ENCODE measurements at places on chromosomes 11 and 22.

- no peak for DNase-seq
Measured at GRCh38 chr11:20003351-20003750, 156.9 kb downstream of the DBX1 start.

- DNase-seq: no peak
Measured at GRCh38 chr22:35835267-35835997, 117.8 kb downstream of the APOL5 start.

- no peak for DNase-seq
Measured at GRCh38 chr11:70488171-70488703, 89.9 kb downstream of the CTTN start.

- DNase-seq: no peak
Measured at GRCh38 chr11:96219981-96220623, 122.9 kb downstream of the MAML2 start.

DNA sequence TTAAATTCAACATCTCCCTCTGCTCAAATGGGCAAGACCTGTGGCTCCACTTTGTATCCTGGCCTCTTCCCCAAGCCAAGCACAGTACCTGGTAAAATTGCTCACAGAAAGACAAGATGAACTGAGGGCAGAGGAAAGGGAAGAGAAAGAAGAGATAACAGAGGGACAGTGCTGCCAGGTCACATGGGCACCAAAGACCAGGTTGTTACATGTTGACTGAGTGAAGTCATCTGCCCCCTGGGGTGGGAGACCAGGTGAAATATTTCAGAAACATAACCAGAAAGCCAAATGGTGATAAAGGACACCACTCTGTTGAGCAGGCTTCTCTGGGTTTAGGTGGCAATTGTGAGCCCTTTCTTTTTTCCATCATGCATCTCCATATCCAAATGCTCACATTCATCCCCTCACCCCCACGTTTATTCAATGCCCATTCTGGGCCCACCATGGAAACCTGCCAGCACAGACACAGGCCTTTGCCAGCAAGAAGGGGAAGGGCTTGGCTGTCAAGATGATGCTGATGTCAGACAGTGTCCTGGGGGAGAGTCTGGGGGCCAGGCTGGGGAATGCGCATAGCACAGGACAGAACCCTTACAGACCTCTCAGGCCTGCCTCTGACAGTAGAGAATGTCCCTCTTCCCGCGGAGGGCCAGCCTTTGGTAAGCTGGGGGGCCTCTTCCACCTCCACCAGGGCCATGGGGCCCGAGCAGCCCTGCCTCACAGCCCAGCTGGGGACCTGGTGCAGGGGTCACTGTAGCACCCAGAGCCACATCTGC lies 51.6 kb downstream of the DGCR2 start:
- DNase-seq: no peak

DNA sequence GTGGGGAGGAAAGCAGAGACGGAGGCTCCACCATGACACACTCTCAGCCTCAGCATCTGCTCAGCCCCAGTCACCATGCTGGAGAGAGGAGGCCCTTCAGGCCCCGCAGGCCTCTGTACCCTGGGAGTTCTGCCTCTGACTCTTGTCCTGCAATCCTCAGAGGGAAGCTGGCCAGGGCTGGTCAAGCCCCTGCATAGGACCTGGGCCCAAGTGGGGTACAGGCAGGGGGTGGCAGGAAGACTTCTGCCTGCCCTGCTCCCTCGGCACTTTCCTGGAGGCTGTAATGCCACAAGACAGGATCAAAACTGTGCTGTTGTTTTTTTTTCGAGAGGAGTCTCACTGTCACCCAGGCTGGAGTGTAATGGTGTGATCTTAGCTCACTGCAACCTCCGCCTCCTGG lies 33.7 kb downstream of the LRRC74B start:
- DNase-seq: no peak

GRCh38 chr11:97717922-97718321 lies 1302.8 kb upstream of the CNTN5 start:
- no peak for DNase-seq

DNA sequence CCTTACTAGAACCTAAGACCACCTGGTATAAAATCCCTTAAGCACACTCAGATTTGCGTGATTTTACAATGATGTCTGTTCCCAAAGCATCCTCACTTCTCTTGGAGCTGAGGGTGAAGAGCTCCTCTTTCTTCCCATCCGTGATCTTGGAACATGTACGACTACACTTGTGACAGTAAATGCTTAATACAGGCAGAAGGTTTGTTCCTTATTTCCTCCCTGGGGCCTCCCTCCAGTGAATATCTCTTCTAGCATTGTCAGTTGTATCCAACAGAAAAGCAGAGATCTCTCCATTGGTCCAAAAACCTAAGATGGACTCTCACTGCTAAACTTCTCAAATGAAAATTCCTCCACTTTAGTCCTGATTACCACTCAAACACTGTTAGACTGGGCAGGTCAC lies 103.6 kb upstream of the VPREB1 start:
- DNase-seq: no peak

- no peak for DNase-seq
Measured at GRCh38 chr11:60891103-60891741, 15.2 kb downstream of the PRPF19 start.

GRCh38 chr11:69394234-69394868 lies 87.1 kb upstream of the LINC01488 start:
- DNase-seq: no peak

DNA sequence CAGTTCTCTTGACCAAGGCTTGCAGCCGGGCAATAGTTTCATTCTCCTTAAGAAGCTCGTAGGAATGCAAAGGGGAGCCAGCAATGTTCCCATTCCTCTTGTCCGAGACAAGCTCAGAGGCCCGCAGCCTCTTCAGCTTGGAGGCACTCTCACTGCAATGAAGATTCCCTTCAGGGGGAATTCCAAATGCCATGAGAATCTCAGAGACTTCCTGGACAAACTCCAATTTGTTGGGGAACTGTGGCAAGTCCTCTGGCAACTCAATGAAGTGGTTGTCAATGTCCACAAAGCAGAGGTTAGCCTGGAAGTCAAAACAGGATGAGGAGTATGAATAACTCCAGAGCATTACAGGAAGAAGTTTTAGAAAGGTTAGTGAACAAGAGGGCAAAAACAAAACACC lies 84.4 kb downstream of the DENND5A start:
- DNase-seq: no peak

DNA sequence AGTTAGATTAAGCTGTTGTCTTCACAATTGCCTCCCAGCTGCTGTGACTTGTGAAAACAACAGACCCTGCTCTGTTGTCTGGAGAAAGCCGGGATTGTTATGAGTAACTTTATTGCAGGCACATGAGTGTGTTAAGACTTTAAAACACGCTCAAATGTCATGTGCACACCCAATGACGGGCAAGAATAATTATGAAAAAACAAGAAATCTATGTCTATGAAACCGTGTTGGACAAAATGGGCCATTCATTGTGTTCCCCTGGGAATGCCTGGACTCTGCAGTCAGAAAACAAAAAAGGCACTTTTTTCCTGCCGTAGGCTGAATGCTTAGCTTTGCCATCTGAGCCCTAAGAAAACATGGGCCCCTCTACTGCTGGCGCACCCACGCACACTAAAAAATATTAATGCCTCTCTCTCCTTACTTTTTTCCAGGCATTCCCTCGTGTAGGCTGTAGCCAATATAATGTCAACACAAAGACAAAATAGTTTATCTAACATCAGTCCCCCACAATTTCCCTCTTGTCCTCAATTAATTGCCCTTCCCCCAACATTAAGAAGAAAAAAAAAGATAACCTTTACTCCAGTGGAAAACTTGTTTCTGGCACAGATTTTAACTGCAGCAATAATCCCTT lies 207.9 kb downstream of the SOX6 start:
- DNase-seq: no peak

- DNase-seq: peak; percentile 83
Measured at GRCh38 chr22:36365020-36365411, 22.8 kb downstream of the MYH9 start.

DNA sequence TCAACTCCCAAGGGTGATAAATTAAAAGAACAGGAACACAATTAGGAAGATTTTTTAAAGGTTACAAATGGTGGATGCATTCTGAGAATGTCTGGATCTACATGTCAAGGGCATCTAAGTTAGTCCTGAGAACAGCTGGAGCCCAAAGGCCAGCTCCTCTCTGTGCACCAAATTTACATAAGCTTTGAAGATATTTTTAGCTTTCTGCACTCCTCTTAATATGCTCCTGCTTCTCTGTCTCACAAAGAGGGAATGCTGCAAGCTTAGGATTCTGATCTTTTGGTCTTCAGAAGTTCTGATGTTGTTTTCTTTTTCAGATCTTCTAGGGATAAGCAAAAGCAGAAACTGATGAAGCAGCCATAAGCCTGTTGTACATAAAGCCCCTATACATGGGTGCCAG lies 309.8 kb upstream of the NCAM1 start:
- DNase-seq: no peak

DNA sequence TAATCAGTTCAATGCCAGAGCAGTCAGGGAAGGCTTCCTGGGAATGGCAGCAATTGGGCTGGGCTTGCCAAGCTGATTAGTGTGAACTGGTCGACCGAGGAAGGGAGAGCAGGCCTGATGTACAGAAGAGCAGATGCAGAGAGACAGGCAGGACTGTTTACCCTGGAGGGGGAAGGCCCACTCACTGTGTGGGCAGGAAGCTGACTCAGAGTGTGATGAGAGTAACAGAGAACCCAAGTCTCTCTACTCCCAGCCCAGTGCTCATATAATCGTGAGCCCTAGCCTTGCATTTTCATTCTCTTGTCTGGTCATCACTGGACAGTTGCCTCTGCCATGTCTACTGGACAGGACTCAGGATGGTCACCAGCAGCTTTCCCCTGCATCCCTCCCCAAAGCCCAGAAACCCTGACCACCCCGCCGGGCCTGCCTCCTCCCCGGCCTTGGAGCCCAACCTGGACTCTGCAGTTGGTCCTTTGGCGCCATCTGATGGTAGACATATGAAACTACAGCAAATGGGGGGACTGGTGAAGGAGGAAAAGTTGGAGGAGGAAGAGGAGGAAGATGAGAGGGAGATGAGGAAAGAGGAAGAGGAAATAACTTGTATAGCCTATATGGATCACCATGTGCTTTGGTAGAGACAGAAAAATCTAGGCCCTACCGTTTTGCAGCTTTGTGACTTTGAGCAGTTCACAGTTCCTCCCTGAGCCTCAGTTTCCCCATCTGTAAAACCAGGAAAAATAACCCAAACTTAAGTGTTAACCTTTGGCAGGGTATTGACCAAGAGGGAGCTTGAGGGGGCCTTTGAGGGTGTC lies 43.4 kb upstream of the PRDM11 start:
- DNase-seq: peak; percentile 41

GRCh38 chr11:20055312-20055711 lies 105.0 kb downstream of the DBX1 start:
- no peak for DNase-seq

GRCh38 chr11:112318184-112318591 lies 57.5 kb upstream of the PLET1 start:
- DNase-seq: no peak

DNA sequence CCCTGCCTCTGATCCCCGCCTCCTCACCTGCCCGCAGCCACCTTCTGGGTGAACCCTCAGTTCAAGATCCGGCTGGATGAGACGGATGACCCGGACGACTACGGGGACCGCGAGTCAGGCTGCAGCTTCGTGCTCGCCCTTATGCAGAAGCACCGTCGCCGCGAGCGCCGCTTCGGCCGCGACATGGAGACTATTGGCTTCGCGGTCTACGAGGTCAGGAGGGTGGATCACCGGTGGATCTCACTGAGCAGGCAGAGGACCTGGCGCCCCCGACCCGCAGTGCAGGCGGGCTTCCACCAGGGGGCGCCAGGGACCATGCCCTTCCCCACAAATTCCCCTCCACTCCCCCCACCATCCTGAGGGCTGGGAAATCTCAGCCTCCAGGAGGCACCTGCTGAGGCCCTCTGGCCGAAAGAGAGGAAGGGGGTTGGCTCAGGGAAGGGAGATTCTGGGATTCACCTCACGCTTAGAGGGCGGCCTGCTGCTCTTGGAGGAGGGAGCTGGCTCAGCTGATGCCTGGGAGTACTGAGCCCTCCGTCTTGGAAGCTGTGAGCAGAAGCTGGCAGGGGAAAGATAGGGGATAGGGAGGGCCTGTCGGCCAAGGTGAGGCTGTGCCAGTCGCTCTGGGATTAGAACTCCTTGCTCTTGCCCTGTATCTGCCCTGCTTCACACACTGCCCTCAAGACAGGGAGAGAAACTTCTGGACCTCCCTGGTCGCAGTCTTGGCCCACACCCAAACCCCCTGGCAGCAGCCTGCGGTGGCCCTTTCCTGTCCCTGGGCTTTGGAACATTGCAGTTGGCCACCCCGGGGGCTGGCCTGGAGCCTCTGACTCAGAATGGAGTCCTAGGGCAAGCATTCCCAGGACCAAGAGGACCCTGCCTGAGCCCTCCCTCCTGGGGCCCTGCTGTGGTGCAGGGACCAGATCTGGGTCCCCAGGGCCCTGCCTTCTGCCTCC lies 23.2 kb downstream of the CAPN1 start:
- DNase-seq: no peak

DNA sequence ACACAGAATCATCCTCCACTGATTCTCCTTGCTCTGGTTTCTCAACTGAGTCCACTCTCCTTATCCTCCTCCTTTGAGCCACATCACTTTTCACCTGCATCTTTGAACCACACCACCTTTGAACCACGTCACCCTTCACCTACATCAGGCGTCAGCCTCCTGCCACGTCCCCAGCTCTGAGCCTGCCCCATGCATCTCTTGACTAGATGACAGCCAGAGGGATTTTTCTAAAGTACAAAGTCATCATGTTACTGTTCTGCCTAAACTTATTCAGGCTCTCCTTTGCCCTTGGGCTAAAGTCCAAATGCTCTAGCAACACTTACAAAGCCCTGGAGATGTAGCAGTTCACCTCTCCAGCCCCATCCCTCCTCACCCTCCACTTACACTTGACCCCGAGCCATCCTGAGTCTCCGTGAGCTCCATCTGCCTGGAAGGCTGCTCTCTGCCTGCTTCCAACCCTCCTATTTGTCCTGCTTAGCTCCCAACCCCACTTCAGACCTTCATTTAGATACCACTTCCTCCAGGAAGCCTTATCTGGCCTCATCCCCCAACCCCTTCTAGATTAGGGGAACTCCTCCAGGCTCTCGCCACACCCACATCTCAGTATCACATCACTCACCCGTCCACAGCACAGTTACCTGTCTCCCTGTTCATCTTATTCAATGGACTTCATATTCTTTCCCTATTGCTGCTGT lies 3.7 kb upstream of the MS4A10 start:
- no peak for DNase-seq

GRCh38 chr11:115496892-115497291 lies 7.3 kb downstream of the CADM1 start:
- DNase-seq: no peak

GRCh38 chr22:37044634-37045625 lies 6.6 kb upstream of the KCTD17 start:
- no peak for DNase-seq

GRCh38 chr11:114135737-114136151 lies 76.2 kb downstream of the ZBTB16 start:
- DNase-seq: no peak

DNA sequence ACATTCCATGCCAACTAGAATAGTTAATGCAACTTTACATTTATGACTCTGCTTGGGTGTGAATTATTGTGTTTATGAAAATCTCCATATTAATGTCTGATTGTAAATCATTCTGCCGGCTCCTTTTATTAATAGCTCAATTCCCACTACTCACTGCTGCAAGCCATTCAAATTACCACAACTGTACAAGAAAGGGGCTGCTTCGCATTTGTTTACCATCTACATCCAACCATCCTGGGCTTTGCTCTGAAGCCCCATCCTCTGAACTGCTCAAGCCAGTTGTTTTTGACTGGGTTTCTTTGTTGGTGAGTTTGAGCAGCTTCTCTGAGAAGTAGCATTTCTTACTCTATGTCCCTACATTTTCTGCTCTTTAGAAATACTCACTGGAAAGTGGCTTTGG lies 451.6 kb upstream of the CADM1 start:
- no peak for DNase-seq

All from activated naive CD8-positive, alpha-beta T cell treated with anti-CD3 and anti-CD28 coated beads, Interleukin-2, amount 50 U/mL, for 16 hours (primary cell).